ENCODE measurements at places on chromosomes 12 and 14.

- no peak for DNase-seq
Observed at GRCh38 chr12:16358878-16359277, 11.4 kb downstream of the MGST1 start.

GRCh38 chr12:76777765-76778216 is 13.9 kb downstream of the ZDHHC17 start:
- DNase-seq = no peak

DNA sequence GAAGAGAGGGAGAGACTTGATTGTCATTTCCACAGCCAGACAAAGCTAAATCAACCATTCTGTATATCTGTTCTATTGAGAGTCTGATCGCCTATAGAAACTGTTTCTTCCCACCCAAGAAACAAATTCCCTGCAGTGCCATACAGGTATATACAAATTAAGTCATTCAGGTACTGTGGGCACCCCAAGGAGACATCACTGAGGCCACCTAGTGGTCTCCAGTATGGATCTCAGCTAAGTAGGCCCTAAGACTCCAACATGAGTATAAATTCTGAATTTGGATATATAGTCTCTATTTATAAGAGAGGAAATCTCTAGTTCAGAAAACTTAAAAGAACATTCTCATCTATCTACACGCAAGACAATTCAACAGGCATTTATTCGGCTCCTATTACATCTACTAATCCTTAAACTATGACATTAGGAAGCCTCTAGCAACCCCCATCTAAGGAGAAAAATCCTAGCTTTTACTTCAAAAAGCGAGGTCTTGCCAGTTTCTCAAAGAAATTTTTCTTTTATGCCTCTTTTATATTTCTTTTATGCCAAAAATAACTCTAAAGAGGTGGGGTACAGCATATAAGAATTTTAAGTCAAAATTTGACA is 62.6 kb downstream of the DCAF5 start:
- DNase-seq = no peak

- DNase-seq = no peak
Observed at GRCh38 chr14:59272633-59273032, 84.2 kb downstream of the DAAM1 start.

GRCh38 chr14:24784981-24785380 is 151.0 kb upstream of the GZMB start:
- DNase-seq = no peak

GRCh38 chr14:50025776-50026175 is 90.6 kb downstream of the VCPKMT start:
- no peak for DNase-seq

DNA sequence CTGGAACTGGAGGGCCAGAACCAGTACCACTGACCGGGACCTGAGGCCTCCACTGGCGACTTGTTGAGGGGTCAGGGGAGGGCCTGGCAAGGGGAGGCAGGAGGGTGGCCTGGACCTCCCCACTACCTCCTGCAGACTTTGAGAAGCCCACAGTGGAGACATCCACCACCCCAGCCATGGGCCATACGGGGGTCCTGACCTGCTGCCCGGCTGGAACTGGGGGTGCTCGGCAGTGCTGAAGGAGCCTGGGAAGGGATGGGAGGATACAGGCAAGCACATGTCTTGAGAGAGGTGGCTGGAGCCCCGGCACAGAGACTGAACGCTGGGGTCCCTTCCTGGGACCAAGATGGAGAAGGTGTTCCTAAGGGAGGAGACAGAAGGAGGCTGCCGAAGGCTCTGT is 14.3 kb downstream of the NGB start:
- DNase-seq = no peak

GRCh38 chr12:11765421-11765816 is 115.9 kb downstream of the ETV6 start:
- no peak for DNase-seq

DNA sequence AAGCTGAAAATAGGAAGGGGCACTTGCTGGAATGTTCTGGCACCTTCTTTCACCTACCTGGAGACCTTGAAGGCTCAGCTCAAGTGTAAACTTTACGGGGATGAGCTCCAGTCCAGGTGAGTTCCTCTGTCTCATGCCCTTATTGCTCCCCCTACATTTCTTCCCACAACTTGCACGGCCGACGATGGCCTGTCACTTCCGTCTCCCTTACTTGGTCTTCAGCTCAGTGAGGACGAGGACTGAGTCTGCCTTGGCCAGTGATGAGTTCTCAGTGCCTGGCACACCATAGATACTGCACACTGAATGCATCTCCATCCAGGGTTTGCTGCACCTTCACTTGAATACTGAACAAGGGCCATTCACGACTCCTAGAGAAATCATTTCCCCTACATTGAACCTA is 21.4 kb downstream of the ADGRD1 start:
- DNase-seq = no peak

- no peak for DNase-seq
Observed at GRCh38 chr12:52600071-52600470, 1.2 kb downstream of the KRT72 start.

GRCh38 chr14:106845286-106846087 is 1319.1 kb downstream of the TMEM121 start:
- no peak for DNase-seq

DNA sequence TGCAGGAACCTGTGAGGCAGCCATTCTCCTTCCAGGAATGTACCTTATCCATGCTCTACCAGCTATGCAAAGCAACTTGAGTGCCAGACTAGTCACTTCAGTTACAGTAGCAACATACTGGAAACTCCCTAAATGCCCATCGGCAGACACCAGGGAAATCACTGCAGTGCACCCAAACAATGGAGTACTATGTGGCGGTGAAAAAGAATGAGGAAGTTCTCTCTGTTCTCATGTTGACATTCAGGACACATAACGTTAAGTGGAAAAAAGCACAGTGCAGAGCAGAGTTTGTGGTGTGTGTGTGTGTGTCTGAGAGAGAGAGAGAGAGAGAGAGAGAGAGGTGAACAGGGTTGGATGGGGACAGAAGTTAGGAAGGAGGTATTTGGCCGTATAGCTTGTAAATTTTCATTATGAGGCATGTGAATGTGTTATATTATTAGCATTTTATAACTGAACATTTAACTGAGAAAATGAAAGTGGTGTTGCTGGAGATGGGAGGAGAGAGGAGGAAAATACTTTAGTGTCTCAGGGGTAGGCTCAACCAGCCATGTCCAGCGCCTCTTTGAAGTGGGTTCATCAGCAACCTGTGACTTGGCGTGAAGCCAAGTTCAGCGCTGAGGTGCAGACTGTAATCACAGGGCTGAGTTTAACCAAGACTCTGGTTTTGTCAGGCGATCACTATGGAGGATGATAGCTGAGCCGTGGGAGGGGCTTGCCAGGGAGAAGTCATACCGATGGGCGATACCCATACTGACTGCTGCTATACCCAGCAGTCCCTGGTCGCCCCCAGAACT is 17.3 kb downstream of the TNFAIP2 start:
- no peak for DNase-seq

- no peak for DNase-seq
Observed at GRCh38 chr12:103901518-103902173, 28.6 kb upstream of the HSP90B1 start.

DNA sequence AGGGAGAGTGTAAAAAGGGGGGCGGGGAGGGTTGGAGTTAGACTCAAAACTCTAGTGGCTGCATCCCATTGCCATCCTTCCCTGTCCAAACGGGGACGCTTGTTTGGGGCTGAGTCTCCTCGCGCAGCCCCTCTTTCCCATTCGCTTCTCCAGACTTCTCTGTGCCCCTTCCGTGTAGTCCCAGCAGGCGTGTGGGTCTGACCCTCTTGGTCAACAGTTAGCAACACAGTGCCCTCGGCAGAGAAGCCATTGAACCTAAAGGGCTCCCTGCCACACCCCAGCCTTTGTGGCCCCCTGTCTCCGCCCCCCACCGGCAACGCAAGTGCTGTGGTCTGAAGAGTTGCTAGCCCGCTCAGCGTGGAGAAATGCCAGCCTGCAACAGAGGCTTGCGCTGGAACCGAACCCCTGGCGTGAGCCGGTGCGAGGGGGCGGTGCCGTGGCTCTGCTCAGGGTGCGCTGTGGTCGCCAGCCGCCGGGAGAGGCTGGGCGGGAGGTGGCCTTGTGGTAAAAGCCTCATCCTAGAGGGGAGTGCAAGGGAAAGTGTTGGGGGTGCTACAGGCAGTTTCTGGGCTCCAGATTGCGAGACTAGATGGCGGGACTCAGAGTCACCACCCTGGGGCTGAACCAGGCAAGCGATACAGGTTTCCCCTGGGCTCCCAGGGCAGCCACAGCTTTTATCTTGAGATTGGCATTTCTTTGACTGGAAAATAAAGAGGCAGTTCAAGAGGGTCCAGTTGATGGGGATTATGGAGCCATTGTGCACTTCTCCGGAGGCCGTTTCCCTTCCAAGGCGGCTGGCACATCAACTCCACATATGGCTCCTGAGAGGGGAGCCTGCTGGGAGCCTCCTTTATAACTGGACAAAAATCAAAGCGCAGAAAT is 2.1 kb downstream of the PLXNC1 start:
- no peak for DNase-seq

- DNase-seq = no peak
Observed at GRCh38 chr14:102758087-102758486, 19.2 kb upstream of the TRAF3 start.

DNA sequence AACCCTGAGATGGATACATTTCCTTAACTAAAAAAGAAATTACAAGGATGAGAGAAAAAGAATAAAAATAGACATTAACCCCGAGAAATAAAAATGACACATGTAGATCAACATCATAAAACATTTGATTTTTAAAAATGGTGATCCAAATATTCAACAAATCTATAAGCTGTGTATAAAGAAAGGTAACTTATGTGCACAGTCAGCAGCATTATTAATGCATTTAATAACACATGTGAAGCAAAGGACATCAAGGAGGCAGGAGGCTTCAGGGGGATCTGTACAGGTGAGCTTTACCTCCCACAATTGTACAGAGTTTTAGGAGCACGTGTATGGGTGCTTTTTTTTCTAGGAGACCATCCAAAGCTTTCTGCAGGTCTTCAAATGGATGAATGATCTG is 76.1 kb downstream of the MED13L start:
- no peak for DNase-seq

GRCh38 chr14:96065661-96066459 is 26.7 kb downstream of the C14orf132 start:
- no peak for DNase-seq

DNA sequence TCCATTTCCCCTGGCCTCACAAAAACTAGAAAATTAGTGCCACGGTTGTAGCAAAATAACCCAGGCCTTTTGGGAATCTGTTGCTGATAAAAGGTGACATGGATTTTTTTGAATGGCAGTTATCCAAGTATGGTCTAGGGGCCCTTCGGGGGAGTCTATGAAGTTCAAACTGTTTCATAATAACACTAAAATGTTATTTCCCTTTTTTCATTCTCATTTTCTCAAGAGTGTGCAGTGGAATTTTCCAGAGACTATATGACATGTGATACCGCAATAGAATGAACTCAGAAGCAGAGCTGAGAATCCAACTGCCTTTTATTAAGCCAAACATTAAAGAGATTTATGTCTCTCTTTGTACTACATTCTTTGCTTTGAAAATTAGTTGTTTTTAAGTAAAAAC is 26.9 kb downstream of the GSTZ1 start:
- DNase-seq = no peak

- no peak for DNase-seq
Observed at GRCh38 chr14:68448252-68448902, 344.5 kb downstream of the ZFP36L1 start.

GRCh38 chr14:60211153-60211552 is 37.9 kb upstream of the PPM1A start:
- DNase-seq = no peak

- no peak for DNase-seq
Observed at GRCh38 chr14:78764645-78765044, 594.5 kb downstream of the NRXN3 start.

GRCh38 chr12:77678621-77679020 is 152.1 kb upstream of the NAV3 start:
- DNase-seq = no peak

DNA sequence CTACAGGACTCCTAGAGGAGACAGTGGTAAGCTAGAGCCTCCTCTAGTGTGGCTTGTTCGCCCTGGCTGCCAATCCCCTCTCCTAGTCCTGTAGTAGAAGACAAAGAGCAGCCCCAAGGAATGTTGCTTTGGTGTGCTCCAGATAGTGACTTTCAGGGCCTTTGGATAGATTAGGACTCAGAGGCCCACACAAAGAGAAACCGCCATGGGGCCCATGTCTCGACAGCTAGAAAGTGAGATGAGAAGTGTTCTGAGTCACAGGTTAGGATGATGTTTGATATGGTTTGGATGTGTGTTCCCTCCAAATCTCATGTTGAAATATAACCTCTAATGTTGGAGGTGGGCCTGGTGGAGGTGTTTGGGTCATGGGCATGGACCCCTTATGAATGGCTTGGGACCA is 51.8 kb upstream of the JDP2 start:
- no peak for DNase-seq

DNA sequence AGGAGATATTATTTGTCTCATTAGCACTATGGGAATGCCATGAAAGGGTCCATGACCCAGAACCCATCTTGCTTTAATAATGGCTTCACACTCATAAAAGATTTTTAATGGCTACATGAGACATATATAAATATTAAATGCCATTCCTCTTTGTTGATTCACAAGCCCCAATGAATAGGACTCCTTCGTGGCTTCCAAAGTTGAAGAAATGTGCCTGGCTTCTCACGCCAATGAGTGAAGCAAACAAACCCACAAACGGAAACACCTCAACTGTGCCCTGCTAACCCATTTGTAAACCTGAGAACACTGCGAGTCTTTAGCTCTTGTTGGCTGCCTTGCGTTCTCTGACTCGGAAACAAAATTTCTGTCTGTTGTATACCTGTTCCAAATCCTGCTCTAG is 381.7 kb upstream of the DDHD1 start:
- no peak for DNase-seq

GRCh38 chr12:112010415-112011344 is 2.3 kb downstream of the TMEM116 start:
- no peak for DNase-seq

DNA sequence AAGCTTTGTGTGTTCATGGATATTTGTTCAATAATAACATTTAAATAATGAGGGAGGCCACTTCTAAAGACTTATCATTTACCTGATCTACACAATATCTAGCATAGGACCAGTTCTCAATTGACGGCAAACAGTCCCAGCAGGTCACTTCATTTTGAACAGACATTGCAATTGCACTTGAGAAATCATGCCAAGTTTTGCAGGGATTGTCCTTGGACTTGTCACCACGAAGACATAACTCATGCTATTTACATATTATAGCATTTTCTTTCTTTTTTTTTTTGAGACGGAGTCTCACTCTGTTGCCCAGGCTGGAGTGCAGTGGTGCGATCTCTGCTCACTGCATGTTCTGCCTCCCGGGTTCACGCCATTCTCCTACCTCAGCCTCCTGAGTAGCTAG is 34.5 kb upstream of the BICD1 start:
- DNase-seq = no peak

- DNase-seq = no peak
Observed at GRCh38 chr12:42603246-42603990, 13.9 kb upstream of the PRICKLE1 start.

GRCh38 chr12:92695056-92695455 is 7.7 kb upstream of the PLEKHG7 start:
- no peak for DNase-seq

GRCh38 chr14:86955771-86956354 is 1037.1 kb downstream of the GALC start:
- no peak for DNase-seq

Measured in activated CD4-positive, alpha-beta T cell treated with anti-CD3 and anti-CD28 coated beads for 24 hours (primary cell).